Transverse colon (tissue), 4 donors: ENCODE measurements at places on chromosomes 7 and 10. TPM values are rescaled to one million over a fixed set of nuclear protein-coding genes. Genes with fewer than 3 reads are reported as not detected.

DNA sequence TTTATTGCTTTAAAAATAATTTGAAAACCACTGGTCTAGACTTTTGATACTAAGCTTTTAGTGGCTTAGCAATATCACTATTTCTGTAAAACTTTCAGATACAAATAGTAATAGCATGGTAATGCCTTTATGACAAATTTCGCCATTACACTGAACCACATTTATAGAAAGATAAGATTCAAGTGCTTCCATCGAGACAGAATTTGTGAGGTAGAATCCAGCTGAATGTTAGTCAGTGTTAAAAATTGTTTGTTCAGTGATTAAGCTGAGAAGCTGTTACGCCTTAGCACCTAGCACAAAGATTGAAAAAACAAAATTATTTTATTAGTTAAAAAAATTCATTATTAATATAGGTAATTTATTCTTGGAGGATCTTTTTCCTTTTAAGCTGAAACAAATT is 36.5 kb downstream of the GNAT3 start:
- DNase-seq = no peak
- H3K36me3 ChIP-seq = no peaks in the 10 kb centered on the region
- no peaks in the 10 kb centered on the region for H3K4me1 ChIP-seq

DNAJC12 gene
- 6.5 TPM for total RNA-seq

DNA sequence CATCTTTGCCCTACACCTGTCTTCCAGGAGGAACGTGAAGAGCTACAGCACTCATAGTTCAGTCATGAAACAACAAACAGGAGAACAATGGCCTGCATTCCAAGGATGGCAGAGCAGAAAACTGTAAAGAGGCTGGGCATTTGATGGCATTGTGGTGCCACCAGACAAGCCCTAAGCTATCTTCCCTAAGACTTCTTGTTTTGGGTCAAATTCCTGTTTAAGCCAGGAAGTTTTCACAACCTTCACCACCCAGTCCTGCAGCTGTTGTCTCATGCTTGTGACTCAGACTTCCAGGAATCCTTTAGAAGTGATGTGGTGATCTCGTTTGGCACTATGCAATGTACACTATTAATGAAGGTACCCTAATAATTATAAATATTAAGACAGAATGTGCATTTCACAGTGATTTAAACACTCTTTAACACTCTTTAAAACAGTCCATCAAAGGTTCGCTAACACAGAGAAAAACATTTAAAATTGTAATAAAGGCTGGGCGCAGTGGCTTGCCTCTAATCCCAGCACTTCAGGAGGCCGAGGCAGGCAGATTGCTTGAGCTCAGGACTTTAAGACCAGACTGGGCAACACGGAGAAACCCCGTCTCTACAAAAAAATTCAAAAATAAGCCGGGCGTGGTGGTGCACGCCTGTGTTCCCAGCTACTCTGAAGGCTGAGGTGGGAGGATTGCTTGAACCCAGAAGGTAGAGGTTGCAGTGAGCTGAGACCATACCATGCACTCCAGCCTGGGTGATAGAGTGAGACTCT is 2.7 kb upstream of the HERPUD2 start:
- no peak for DNase-seq
- no peak overlapping the region for H3K27ac ChIP-seq
- peaks cover 22% of the 10 kb centered on the region for H3K4me1 ChIP-seq
- no peaks in the 10 kb centered on the region for H3K36me3 ChIP-seq

DNA sequence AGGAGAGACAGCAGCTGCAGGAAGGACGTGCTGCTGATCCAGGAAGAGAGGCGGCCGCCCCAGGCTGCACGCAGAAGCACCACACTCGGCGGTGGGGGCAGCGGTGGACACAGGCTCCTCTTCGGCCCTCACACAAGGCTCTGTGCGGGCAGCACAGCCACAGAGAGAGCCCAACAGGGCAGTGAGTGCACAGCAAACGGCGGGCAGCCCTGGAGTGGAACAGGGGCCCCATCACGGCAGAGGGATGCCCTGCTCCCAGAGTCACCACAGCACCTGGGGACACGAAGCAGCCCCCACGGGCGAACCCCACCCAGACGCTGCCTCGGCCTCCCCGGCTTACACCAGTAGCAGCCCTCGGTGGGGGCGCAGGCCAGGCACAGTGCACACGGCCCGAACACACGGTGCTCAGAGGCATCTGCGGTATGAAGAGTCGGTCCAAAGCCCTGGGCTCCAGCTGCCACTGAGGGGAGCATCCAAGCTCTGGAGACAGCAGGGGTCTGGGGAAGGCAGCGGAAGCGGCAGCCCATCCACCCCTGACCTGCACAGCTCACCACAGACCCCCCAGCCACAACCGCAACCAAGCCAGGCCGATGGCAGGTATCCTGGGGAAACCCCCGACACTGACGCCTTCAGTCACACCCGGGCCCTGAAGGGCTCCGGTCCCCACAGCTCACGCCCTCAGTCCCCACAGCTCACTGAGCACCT is 16.8 kb downstream of the NUDT1 start:
- no peaks in the 10 kb centered on the region for H3K4me1 ChIP-seq
- H3K27ac ChIP-seq = no peak overlapping the region
- no peaks in the 10 kb centered on the region for H3K27me3 ChIP-seq
- no peaks in the 10 kb centered on the region for H3K36me3 ChIP-seq
- no peak for DNase-seq
- no peak overlapping the region for H3K4me3 ChIP-seq

DNA sequence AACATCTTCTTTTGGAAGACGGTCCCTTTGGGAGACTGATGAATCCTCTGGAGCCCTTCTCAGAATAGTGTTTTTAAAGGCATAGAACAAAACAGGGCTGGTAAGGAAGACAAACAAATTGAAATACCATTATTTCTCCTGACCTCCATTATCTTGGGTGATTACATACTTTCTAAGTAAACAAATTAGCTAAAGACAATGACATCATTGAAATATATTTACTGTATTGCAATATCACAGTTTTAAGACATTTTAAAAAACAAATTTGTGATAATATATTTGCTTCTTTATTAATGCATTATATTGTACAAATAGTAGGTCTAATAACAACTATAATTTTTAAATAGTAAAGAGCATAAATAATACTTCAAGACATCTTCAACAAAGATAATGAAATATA is 152.2 kb upstream of the CDK1 start:
- H3K4me1 ChIP-seq = no peaks in the 10 kb centered on the region
- no peak overlapping the region for H3K27ac ChIP-seq

DPP6 gene
- total RNA-seq = 4.8 TPM

NKX6-2 gene
- not detected for total RNA-seq

NKX2-3 gene
- 9.3 TPM for total RNA-seq

SFTPD gene
- total RNA-seq = not detected

GRCh38 chr7:93146036-93146435 is 2.1 kb downstream of the SAMD9L start:
- DNase-seq = no peak
- no peaks in the 10 kb centered on the region for H3K36me3 ChIP-seq
- H3K4me3 ChIP-seq = no peak overlapping the region
- no peak overlapping the region for H3K27ac ChIP-seq
- H3K27me3 ChIP-seq = no peaks in the 10 kb centered on the region

- H3K36me3 ChIP-seq = no peaks in the 10 kb centered on the region
- no peak overlapping the region for H3K27ac ChIP-seq
- no peaks in the 10 kb centered on the region for H3K4me1 ChIP-seq
- H3K27me3 ChIP-seq = no peaks in the 10 kb centered on the region
- H3K4me3 ChIP-seq = no peak overlapping the region
These were observed 166.8 kb upstream of the PFKP start for GRCh38 chr10:2900530-2900929.

DNA sequence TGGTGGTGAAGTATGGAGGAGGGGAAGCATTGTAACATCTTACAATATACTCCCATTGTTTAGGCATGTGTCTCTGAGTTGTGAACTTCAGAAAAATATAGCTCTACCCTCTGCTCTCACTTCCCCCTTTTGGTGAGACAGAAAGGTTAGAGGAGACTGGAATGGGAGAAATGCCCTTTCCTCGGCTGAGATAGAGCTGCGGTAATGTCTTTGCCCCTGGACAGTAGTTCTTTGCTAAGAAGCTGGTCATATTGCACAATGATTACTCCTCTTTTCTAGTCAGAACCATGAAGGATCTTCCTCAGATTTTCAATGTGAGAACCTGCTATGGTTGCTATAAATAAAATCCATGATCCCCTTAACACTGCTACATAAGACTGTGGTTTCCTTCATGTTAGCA is 171.0 kb downstream of the SEM1 start:
- H3K4me1 ChIP-seq = no peaks in the 10 kb centered on the region
- no peak overlapping the region for H3K27ac ChIP-seq
- no peaks in the 10 kb centered on the region for H3K36me3 ChIP-seq
- H3K4me3 ChIP-seq = no peak overlapping the region
- no peaks in the 10 kb centered on the region for H3K27me3 ChIP-seq

GRCh38 chr10:108913300-108913699 is 1010.0 kb downstream of the XPNPEP1 start:
- no peaks in the 10 kb centered on the region for H3K36me3 ChIP-seq
- peaks cover 10% of the 10 kb centered on the region for H3K4me1 ChIP-seq
- no peak overlapping the region for H3K4me3 ChIP-seq
- no peak overlapping the region for H3K27ac ChIP-seq
- no peak for DNase-seq

SNX10 gene
- not detected for total RNA-seq

GRCh38 chr7:53917637-53918036 is 624.5 kb upstream of the VSTM2A start:
- no peaks in the 10 kb centered on the region for H3K36me3 ChIP-seq
- no peak overlapping the region for H3K27ac ChIP-seq
- H3K4me1 ChIP-seq = no peaks in the 10 kb centered on the region
- no peaks in the 10 kb centered on the region for H3K27me3 ChIP-seq
- H3K4me3 ChIP-seq = no peak overlapping the region

GRCh38 chr10:102850025-102850518 is 4.0 kb upstream of the BORCS7 start:
- H3K4me1 ChIP-seq = peaks cover 9% of the 10 kb centered on the region
- no peaks in the 10 kb centered on the region for H3K36me3 ChIP-seq
- no peak for DNase-seq
- H3K27ac ChIP-seq = no peak overlapping the region

- DNase-seq = no peak
- H3K36me3 ChIP-seq = peaks cover 5% of the 10 kb centered on the region
- H3K4me1 ChIP-seq = no peaks in the 10 kb centered on the region
- no peaks in the 10 kb centered on the region for H3K27me3 ChIP-seq
- H3K4me3 ChIP-seq = no peak overlapping the region
- no peak overlapping the region for H3K27ac ChIP-seq
These were observed 8.4 kb downstream of the AP5Z1 start for GRCh38 chr7:4783762-4784351.

FRMPD2 gene
- not detected for total RNA-seq

SRGN gene
- total RNA-seq = 14.3 TPM

ITIH5 gene
- total RNA-seq = 19.5 TPM

GRCh38 chr7:140738280-140738679 is 41.8 kb downstream of the NDUFB2 start:
- H3K27ac ChIP-seq = no peak overlapping the region
- H3K36me3 ChIP-seq = peaks cover 26% of the 10 kb centered on the region
- no peaks in the 10 kb centered on the region for H3K4me1 ChIP-seq

DNA sequence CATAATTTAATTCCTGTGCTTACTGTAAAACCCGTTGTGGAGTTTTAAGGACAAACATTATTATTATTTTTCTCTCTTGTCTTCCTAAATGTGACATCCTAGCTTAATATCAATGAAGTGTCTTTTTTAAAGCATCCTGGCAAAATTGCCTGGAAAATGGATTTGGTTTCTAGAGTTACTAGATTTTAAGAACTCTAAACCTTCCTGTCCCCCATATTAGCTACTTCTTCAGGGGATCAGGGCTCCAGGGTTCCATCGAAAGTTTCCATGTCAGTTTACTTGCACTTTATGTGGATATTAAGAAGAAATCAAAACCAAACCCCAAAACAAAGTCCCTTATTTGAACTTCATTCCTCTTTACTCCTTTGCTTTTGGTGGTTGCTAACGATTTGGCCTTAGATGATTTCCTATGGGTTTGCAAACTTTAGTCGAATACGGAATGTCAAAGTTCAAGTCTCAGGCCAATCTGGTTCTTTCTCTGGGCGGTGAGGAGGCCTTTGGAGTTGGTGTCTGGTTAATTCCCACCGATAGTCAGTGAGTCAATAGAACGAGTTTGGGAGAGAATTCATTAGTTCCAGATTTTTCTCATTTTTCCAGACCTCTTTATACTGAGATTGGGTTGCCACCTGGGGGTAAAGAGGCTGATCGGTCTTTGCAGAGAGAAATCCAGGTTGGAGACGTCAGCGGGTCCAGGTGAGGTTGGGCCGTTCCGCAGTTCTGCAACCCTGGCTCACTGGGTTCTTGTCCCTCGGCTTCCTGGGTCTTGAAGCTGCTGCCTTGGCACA is 1.1 kb downstream of the CUX1 start:
- H3K27me3 ChIP-seq = no peaks in the 10 kb centered on the region
- no peak for DNase-seq
- H3K4me3 ChIP-seq = no peak overlapping the region

DNA sequence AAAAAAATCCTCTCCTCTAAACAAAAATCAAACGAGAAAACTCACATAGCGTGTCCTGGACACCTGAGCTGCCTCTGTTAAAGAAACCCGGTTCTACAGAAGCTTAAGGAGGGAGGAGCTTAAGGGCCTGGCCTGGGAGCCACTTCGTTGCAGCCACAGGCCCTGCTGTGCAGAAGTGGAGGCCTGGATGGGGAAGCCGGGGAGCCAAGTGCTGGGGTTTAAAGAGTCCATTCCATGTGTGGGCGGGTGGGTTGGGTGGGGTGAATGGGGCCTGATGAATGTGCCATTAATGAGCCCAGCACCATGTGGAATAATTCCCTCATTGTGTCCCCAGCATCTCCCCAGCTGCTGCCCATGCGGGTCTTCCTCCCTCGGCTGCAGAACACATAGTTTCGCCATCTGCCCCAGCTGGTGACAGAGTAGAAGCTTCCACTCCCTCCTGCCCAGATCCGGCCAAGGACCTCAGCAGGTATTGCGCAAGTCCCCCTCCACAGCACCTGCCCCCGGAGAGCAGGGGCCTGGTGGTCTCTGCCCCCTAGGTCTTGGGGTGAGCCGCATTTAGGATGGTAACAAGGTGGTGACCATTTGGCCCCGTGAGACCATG is 127.8 kb upstream of the BTBD16 start:
- no peak for DNase-seq
- H3K4me1 ChIP-seq = peaks cover 10% of the 10 kb centered on the region
- no peak overlapping the region for H3K4me3 ChIP-seq

DRGX gene
- total RNA-seq = 0.37 TPM

- no peaks in the 10 kb centered on the region for H3K4me1 ChIP-seq
- DNase-seq = no peak
- no peaks in the 10 kb centered on the region for H3K27me3 ChIP-seq
- H3K4me3 ChIP-seq = no peak overlapping the region
These were observed 129.3 kb upstream of the PHYHIPL start for GRCh38 chr10:59047180-59047579.

PPP1R17 gene
- not detected for total RNA-seq

GRCh38 chr10:124470544-124471434 is 9.2 kb downstream of the LHPP start:
- no peaks in the 10 kb centered on the region for H3K36me3 ChIP-seq
- DNase-seq = no peak
- no peaks in the 10 kb centered on the region for H3K27me3 ChIP-seq
- H3K4me1 ChIP-seq = no peaks in the 10 kb centered on the region
- H3K27ac ChIP-seq = no peak overlapping the region

GRCh38 chr10:58700591-58700990 is 187.9 kb downstream of the BICC1 start:
- no peak overlapping the region for H3K4me3 ChIP-seq
- H3K36me3 ChIP-seq = no peaks in the 10 kb centered on the region
- H3K4me1 ChIP-seq = no peaks in the 10 kb centered on the region
- no peaks in the 10 kb centered on the region for H3K27me3 ChIP-seq

FGFR2 gene
- 73.3 TPM for total RNA-seq
